ENCODE measurements at places on chromosomes 7 and 10.

- DNase-seq: no peak
Measured at GRCh38 chr10:123645615-123646014, 20.5 kb upstream of the GPR26 start.

- DNase-seq: peak; percentile 66
Measured at GRCh38 chr7:3537210-3537875, 236.3 kb downstream of the SDK1 start.

DNA sequence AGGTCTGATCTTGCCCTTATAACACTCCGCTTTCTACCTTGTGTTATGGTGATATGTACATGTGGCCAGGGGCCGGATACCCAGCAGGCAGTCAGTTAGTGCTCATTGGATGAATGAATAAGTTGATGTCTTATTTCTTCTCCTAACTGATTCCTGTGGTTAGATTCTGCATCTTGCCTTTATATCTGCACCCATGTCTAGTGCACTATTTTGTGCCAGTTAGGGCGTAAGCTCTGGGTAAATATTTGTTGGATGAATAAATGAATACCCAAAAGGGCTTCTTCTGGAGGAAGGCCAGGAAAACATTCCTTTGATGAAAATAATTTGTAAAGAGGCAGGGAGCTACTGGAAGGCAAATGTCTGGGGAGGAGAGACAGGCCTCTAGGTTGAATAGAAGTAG, 148.2 kb downstream of the CHN2 start:
- no peak for DNase-seq

GRCh38 chr10:101291331-101292193, 62.3 kb upstream of the LBX1 start:
- peak; percentile 48 for DNase-seq

DNA sequence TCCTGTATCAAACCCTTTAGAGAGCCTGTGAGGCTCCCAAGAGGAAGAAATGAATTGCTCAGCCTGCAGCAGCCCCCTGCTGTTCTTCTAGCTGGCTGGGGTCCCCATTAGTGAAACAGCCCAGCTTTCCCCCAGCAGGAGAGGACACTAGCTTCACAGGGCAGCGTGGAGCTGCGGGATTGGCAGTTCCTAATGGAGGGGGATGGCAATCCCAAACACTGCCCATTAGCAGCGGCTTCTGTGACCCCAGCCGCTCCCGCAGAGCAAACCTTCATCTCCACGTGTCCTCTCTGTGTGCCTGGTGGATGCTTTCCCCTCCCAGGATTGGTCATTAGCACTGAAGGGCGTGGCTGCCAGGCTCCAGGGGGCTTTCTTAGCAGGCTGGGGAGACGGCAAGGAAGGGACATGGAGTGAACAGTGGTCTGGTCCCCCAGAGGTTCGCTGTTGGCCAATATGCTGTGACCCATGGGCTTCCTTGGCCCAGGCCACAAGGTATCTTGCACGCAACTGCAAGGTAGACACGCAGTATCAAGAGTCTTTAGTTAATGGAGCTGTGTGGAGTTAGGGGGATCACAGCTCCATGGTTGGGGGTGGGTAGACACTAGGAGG, 322.5 kb upstream of the ZMIZ1 start:
- DNase-seq: no peak

DNA sequence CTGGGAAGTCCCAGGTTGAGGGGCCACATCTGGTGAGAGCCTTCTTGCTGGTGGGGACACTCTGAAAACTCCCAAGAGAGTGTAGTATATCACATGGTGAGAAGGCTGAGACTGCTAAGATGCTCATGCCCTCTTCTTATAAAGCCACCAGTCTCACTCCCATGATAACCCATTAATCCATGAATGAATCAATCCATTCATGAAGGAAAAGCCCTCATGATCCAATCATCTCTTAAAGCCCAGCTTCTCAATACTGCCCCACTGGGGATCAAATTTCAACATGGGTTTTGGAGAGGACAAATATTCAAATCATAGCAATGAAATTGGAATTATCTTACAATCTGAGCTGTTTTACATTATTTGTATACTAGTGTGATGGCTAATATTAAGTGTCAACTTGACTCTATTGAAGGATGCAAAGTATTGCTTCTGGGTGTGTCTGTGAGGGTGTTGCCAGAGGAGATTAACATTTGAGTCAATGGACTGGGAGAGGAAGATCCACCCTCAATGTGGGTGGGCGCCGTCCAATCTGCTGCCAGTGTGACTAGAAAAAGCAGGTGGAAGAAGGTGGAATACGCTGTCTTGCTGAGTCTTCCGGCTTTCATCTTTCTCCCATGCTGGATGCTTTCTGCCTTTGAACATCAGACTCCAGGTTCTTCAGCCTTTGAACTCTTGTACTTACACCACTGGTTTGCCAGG, 14.3 kb upstream of the UBE2D1 start:
- DNase-seq: no peak

GRCh38 chr10:79185796-79186374, 117.1 kb downstream of the ZMIZ1 start:
- no peak for DNase-seq

DNA sequence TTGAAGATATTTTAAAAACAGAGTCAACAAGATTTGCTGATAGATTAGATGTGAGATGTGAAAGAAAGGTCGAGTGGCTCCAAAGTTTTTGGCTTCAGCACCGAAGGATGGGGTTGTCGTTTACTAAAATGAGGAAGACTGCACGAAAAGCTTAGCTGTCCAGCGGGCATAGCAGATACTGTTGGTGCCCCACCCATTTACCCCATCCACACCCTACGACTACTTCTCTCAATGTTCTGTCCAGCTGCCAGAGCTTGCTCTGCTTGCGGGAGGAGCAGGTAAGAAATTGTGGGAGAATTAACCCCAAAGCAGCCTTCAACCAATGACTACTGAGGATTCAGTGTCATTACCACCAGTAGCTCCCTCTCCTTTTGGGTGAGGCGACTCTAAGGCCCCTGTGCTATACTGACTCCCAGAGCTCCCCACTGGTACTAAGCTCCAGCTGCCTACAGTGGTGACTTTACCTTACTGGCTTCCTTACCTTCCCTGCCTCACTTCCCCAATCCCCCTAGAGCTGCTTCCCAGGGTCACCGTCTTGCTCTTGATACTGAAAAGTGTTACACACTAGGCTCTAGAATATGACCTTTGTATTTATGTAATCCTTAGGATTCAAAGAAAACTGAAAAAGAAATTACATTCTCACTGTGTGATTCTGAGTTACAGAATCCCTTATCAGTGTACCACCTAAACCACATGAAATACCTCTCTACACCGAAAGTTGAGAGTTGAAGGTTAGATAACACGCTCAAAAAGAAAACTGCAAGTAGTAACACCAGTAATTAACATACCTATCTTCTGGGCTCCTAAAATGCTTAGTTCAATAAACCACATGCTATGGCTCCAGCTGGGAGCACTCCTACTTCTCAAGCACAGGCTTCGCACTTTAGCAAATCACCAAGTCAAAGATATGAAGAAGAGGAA, 22.3 kb downstream of the CACUL1 start:
- no peak for DNase-seq

- no peak for DNase-seq
Measured at GRCh38 chr10:76435157-76435556, 1003.7 kb downstream of the LRMDA start.

DNA sequence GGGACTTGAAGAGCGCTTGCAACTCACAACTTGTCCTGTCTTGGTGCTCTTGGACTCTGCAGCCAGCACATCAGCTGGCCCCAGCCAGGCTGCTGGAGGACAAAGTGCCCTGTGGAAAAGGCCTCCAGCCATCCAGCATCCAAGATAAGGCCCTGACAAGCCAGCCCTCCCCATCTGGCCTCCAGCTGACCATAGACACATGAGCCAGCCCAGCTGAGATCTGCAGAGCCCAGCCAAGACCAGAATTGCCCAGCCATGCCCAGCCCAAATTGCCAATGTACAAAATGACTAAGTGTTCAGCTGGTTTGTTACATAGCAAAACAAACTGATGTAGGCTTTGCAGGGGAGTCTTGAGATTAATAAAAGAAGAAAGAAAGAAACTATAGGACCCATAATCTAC, 36.0 kb upstream of the FRMD4A start:
- DNase-seq: no peak

DNA sequence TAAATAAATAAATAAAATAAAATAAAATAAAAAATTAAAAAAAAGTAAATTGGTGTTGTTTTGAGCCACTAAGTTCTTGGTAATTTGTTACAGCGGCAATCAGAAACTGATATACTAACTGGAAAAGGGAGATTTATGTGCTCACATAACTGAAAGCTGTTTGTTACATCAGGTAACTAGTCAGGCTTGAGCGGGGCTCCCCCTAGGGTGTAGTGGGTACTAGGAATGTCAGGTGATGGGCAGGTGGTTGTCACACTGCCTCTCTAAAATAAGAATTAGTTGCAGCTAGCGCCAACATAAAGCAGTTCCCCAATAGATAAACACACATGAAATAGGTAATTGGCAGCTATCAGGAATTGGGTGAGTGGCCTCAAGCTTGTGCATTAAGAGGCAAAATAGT, 1336.9 kb downstream of the XPNPEP1 start:
- DNase-seq: no peak

DNA sequence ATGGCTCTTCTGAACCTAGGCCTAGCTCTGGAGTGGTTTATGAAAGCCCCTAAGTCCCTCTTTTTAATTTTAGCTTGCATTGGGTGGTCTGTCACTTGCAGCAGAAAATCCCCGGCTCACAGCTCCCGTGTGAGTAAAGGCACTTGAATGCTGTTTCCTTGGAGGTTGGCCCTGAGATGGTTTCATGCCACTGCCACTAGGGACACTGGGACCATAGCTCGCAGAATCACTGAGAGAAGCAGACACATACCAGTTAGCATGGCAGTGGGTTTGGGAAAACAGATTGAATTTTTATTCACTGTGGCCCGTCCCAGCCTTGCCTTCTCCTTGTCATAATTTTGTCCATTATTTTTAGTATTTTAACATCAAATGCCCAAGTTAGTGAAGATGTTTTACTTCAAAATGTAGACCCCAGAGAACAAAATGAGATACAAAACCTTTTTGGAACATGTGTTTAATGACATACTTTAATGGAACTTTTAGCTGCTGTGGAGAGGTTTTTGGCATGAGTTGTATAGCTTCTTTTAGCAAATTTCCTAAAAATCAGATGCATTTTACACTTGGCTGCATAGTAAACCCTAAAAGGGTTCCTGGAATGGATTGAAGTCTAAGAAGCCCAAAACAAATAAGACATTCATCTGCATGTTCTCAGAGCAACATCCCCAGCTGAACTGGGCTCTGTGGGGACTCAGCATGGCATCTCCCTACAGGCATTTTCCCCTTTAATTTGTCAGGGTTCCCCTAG, 259.7 kb upstream of the PITRM1 start:
- DNase-seq: no peak

- DNase-seq: peak; percentile 1
Measured at GRCh38 chr7:69708857-69709256, 110.6 kb downstream of the AUTS2 start.

DNA sequence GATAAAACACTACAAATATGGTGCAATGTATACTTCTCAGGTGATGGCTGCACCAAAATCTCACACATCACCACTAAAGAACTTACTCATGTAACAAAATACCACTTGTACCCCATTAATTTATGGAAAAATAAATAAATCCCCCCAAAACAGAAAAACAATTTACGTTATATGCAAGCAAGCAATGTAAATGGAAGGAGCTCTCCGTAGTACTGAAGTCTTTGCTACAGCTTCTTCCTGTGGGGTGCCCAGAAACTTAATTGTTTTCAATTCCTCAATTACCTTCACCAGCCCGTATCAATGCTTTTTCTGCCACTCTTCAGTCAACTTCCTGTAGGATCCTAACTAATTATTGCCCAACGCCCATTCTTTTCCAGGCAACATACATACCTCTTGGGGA, 138.1 kb downstream of the RELN start:
- DNase-seq: no peak

GRCh38 chr7:130956417-130957136, 222.6 kb upstream of the KLF14 start:
- peak; percentile 55 for DNase-seq

GRCh38 chr7:116528008-116528789, 3.4 kb downstream of the CAV1 start:
- peak; percentile 98 for DNase-seq

GRCh38 chr10:12417331-12417730, 68.0 kb downstream of the CAMK1D start:
- no peak for DNase-seq

- no peak for DNase-seq
Measured at GRCh38 chr10:123229927-123230630, 75.9 kb downstream of the BUB3 start.

- DNase-seq: no peak
Measured at GRCh38 chr10:121771966-121772365, 155.9 kb downstream of the ATE1 start.

GRCh38 chr7:73820013-73820412, 10.8 kb upstream of the CLDN4 start:
- no peak for DNase-seq

GRCh38 chr7:17374157-17374556, 75.7 kb downstream of the AHR start:
- no peak for DNase-seq

DNA sequence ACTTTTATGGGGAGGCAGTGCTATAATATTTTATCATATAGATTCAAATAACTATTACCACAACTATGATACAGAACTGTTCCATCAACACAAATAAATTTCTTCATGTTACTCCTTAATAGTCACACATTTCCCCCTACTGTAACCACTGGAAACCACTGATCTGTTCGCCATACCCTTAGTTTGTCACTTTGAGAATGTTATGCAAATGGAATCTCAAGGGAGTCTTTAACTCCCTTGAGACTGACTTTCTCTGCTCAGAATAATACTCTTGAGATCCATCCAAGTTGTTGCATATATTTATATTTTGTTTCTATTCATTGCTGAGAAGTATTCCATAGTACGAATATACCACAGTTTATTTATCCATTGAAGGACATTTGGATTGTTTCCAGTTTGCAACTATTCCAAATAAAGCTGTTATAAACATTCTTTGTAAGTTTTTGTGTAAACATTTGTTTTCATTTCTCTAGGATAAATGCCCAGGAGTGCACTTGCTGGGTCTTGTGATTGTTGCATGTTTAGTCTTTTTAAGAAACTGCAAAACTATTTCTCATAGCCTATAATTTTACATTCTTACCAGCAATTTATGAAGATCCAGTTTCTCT, 19.7 kb upstream of the PON2 start:
- peak; percentile 22 for DNase-seq

GRCh38 chr7:144777005-144777839, 58.6 kb downstream of the TPK1 start:
- DNase-seq: no peak

DNA sequence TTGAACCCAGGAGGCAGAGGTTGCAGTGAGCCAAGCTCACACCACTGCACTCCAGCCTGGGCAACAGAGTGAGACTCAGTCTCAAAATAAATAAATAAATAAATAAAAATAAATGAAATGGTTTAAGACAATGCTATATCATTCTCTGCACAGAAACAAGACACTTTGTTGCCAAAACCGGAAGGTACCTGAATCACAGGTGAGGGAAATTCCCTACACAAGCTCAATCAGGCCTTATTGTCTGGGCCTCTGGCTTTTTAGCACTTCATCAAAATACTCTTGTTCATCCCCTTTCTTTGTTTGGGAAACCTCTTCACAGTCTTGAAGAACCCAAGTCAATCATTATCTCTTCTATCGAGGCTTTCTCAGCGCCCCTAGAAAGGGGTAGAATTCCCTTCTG, 166.1 kb upstream of the NPSR1 start:
- DNase-seq: no peak

GRCh38 chr7:53900856-53901528, 641.2 kb upstream of the VSTM2A start:
- DNase-seq: no peak

Measured in mesenchymal stem cell (in vitro differentiated cells and primary cell).